ENCODE measurements at places on chromosomes 12 and 14.

GRCh38 chr12:41663598-41664265 is 475.6 kb downstream of the PDZRN4 start:
- DNase-seq, result no peak

DNA sequence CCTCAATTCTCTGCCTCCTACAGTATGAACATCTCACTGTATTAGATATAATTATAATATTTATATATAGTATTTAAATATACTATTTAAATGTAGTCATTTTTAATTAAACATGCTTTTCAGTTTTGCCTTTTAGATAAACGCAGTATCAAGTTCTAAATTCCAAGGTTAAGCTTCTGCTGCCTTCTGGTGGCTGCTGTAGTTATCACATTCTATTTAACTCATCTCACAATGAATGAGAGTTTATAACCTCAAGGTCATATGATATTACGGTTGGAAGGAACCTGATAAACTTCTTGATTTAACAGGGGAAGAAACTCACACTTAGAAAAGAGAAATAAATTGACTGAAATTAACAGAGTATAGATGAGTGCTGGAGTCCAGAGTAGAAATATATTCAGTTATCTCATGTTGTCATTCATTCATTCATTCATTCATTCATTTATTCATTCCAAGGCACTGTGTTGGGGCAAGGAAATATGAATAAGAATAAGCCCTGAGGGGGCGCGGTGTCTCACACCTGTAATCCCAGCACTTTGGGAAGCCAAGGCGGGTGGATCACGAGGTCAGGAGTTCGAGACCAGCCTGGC is 31.9 kb downstream of the GUCY2C start:
- no peak for DNase-seq

DNA sequence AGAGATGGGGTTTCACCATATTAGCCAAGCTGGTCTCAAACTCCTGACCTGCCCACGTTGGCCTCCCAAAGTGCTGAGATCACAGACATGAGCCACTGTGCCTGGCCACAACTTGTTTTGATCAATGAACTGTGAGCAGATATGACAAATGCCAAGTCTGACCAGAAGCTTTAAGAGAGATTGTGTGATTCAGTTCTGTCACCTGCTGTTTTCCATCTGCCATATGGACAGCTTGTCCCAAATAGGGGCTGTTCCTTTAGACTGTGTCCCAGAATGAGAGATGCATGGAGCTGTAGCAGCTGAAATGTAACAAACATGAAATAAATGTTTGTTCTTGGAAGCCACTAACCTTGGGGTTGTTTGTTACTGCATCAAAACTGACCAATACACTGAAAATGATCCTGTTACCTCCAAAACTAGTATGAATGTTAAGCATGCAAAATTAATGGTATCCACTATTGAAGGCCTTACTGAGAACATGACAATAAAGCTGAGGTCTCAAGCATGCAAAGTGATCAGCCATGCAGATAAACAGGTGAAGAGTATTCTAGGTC is 65.9 kb upstream of the MED13L start:
- no peak for DNase-seq

DNA sequence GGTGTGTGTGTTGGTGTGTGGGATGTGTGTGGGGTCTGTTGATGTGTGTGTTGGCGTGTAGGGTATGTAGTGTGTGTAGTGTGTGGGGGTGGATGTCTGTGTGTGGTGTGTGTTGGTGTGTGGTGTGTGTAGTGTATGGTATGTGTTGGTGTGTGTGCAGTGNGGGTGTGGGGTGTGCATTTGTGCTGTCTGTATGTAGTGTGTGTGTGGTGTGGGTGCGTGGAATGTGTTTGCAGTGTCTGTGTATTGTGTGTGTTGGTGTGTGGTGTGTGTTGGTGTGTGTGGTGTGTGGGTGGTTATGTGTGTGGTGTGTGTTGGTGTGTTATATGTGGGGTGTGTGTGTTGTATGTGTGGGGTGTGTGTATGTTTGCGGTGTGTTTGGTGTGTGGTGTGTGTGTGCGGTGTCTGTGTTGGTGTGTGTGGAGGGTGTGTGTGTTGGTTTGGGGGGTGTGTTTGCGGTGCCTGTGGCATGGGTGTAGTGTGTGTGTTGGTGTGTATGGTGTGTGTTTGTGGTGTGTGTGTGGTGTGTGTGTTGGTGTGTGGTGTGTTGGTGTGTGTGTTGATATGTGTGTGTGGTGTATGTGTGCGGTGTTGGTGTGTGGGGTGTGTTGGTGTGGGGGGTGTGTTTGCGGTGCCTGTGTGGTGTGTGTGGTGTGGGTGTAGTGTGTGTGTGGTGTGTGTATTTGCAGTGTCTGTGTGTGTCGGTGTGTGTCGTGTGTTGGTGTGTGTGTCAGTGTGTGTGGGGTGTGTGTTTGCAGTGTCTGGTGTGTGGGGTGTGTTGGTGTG is 14.7 kb downstream of the MLXIP start:
- DNase-seq, result no peak

- no peak for DNase-seq
Measured at GRCh38 chr14:104791425-104791824, 4.1 kb downstream of the AKT1 start.

DNA sequence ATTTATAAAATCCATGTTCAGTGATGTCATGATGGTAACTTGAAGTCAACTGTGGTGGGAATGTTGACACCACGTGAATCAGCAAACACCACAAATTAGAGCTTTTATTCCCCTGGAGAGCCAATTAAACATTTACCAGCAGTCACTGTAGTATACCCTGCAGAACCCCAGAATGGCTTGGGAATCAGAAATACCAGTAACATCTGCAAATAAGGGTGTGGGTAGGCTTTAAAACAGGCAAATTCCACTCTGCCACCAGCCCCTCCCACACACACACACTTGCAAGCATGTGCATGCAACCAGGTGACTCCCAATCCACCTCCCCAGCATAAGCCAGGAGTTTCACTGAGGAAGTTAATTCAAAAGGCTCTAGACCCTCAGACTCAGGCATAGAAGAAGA is 63.6 kb upstream of the TMEM263 start:
- DNase-seq, result no peak

DNA sequence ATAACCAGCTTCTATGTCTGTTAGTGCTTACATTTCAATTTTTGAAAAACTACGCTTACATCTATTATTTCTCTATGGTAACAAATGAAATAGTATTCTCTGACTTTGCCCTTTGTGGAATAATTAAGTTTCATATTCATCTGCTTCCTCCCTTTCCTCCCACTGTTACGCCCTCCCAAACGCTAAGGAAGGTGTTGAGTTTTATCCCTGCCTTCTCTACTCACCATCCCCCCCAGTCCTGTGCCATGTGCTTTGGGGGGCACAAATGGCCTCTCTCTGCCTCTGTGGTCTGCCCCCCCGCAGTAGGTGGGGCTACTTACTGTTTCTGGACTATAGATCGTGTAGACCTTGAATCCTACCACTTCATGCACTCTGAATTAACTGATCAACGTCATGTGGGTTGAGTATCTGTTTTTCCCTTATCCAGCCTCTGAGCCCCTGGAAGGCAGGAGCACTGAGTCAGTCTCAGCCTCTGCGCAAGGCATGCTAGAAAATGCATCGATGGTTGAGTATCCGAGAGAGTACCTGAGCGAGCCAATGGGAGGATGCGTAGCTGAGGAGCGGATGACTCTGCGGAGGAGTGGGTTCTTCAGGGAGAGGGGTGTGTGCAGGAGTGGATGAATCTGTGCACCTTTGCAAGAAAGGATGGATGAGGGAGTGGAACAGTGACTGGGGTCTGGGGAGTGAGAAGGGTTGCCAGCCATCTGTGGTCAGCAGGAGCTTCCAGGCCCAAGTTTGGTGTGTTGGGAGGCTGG is 114.5 kb upstream of the RTL1 start:
- DNase-seq, result peak; percentile 58

DNA sequence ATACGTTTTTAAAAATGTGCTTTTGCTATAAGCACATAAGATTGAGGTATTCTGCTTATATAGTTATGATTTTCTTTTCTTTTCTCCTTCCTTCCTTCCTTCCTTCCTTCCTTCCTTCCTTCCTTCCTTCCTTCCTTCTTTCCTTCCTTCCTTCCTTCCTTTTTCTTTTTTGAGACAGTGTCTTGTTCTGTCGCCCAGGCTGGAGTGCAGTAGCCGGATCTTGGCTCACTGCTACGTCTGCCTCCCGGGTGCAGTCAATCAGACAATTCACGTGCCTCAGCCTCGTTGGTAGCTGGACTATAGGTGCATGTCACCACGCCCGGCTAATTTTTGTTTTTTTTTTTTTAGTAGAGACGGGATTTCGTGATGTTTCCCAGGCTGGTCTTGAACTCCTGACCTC is 5.8 kb downstream of the CFAP54 start:
- no peak for DNase-seq

GRCh38 chr12:108297424-108297823 is 41.7 kb downstream of the CMKLR1 start:
- DNase-seq, result no peak

DNA sequence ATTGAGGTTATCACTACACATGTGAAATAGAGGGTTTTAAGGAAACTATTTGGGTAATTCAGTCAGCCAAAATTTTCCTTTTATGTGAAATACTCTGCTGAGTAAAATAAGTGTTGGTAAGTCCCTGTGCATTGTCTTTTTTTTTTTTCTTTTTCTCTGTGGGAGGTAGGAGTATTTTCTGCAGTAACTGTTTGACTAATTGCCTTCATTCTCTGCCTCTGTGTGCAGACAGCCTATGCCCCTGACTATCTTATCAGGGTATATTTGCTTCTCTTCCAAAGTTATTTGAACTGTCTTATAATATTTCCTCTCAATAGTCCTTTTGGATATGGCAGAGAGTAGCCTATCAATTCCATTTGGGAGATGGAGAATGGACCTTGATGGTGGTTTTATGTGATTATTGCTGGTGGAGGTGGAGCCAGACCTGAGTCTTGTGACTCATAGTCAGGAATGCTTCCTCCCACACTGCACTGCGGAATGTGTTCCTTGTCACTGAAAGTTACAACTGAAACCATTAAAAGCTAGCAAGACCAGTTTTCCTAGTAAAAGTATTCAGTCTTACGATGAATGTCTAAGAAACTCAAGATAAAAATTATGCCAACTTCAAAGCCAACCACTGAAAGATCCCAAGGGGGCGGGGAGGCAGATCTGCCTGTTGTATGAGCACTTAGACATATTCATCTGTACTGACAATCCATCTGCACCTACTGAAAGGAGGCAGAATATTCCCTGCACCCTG is 40.9 kb upstream of the STXBP6 start:
- no peak for DNase-seq

DNA sequence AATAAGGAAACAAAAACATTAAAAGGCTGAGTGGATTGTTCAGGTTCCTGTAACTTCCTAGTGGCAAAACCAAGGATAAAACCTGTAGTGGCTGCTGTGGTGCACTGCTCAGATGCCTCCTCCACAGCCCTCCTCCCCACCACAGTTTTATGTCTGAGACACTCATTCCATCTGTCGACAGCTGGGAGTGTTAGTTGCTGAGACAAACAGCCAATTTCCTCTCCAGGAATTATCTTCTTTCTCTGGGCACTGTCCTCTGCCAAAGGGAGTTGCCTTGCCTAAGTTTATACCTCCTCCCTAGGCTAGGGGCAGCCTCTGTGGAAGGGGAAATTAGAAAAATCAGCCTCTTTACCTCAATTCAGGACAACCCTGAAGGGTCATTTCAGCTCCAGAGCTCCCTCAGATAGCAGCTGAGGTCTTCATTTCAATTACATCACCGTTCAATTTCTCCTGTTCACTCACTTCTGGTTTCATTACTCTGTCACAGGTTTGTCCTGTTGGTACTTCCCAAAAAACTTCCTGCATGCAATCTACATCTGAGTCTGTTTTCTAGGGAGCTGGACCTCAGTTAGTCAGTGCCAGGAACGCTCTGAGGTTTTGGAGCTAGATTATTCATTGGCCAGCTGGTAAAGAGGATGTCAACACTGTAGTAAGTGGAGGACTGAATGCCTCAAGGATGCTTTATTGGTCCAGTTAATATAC is 74.9 kb upstream of the ATP2B1 start:
- no peak for DNase-seq

- DNase-seq, result no peak
Measured at GRCh38 chr14:85514487-85514886, 15.5 kb upstream of the FLRT2 start.

DNA sequence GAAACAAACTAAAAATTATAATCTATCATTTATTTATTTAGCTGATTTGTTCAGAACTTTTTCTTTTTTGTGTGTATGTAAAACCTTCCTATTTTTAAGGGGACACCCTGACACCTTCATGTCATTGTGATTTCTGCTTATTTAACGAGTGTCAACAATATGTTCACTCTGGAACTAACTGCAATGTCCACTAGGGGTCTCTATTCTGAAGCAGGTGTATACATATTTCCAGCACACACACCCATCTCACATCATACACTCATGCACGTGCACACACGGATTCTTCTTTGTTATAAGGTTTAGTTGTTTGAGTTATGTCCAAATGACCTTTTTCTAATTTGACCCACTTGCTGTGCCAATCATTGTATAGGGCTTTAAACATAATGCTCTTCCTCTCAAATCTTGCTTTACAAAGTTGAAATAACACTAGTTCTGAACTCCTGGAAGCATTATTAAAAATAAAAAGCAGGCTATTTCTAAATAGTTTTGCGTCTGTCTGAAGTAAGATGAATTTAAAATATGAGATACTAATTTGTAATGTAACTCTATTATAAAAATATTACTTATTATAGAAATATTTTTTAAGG is 15.5 kb downstream of the E2F7 start:
- no peak for DNase-seq

DNA sequence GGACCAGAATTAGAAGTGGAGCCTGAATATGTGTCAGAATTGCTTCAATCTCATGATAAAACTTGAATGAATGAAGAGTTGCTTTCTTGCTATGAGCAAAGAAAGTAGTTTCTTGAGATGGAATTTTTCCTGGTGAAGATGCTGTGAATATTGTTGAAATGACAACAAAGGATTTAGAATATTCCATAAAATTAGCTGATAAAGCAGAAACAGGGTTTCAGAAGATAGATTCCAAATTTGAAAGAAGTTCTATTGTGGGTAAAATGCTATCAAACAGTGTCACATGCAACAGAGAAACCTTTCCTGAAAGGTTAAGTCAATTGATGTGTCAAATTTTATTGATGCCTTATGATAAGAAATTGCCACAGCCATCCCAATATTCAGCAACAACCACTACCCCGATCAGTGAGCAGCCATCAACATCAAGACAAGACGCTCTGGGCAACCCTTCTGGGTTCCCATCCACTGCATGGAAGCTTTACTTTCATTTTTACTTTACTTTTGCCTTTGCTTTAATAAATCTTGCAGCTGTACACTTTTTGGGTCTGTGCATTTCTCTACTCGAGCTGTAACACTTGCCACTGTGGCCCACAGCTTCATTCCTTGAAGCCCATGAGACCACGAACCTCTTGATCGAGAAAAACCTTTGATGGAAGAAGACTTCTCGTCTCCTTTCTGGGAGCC is 104.0 kb upstream of the SSTR1 start:
- DNase-seq, result no peak

DNA sequence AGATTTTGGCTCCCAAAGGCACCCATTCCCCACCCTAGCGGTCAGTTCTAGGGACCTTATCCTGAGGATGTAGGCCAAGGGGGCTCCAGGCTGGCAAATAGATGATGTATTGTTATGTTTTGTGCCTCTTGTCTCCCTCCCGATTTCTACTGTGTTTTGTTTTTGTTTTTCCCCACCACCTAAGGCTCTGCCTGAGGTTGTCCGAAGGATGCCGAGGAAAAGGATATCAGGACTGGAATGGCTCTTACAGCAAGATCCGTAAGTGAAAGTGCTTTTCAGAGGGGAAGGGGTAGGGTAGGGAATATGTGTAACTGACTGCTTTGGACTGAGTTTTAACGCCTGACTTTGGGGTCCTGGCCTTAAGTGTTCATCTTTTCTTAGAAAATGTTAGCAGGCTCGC is 6.6 kb downstream of the FOXG1 start:
- DNase-seq, result no peak

GRCh38 chr14:54818201-54819133 is 84.2 kb downstream of the GCH1 start:
- DNase-seq, result no peak

Data from vagina (tissue), 2 donors.